Karpas-422 (cell line): ENCODE measurements at places on chromosomes 6 and 20. TPM values are rescaled to one million over a fixed set of nuclear protein-coding genes. Genes with fewer than 3 reads are reported as not detected.

MYT1 gene
- 3.5 and 4.1 TPM in 2 replicates for total RNA-seq

SLC17A1 gene
- total RNA-seq: not detected in 2 replicates

- H3K27me3 ChIP-seq: no peaks in the 10 kb centered on the region
- no peaks in the 10 kb centered on the region for H3K4me1 ChIP-seq
- DNase-seq: no peak
- no peak overlapping the region for H3K4me3 ChIP-seq
- H3K27ac ChIP-seq: no peak overlapping the region
- H3K36me3 ChIP-seq: no peaks in the 10 kb centered on the region
These were observed 258.6 kb downstream of the LAMA2 start for GRCh38 chr6:129141499-129141898.

DNA sequence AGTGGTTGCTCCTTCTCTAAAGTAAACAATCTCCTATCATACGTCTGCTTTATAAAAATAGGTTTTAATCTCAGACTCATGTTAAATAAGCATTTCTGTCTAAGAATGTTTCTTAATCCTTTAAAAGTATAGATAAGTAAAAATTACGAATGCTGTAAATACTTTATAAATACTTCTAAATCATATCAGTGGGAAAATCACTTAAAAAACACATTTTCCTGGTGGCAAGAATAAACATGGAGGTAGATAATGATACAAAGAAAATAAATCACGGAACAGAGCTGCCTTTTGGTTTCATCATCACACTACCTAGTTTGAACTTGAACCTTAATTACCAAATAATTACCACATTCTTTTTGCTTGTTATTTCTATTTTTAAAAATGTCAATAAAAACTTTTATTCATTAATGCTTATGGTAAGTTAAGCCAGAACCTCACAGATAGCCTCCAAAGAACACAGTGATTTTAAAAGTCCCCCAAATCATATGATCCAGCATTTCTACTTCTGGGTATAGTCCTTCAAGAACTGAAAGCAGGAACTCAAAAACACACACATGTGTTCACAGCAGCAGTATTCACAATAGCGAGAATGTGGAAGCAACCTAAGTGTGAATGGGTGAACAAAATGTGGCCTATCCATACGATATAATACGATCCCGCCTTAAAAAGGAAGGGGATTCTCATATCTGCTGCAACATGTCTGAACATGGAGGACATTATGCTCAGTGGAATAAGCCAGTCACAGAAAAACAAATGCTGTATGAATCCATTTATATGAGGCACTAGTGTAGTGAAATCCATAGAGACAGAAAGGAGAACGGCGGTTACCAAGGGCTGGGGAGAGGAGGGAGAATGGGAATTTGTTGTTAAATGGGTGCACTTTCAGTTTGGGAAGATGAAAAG, 72.4 kb downstream of the SLC22A23 start:
- H3K4me3 ChIP-seq: no peak overlapping the region
- no peak for DNase-seq
- no peaks in the 10 kb centered on the region for H3K4me1 ChIP-seq
- no peak overlapping the region for H3K27ac ChIP-seq
- no peaks in the 10 kb centered on the region for H3K36me3 ChIP-seq

GRCh38 chr6:54758340-54758739, 88.2 kb upstream of the FAM83B start:
- H3K4me3 ChIP-seq: no peak overlapping the region
- H3K27me3 ChIP-seq: no peaks in the 10 kb centered on the region
- no peaks in the 10 kb centered on the region for H3K36me3 ChIP-seq
- H3K4me1 ChIP-seq: no peaks in the 10 kb centered on the region

RARS2 gene
- total RNA-seq: 15.9 and 27.7 TPM in 2 replicates

DNA sequence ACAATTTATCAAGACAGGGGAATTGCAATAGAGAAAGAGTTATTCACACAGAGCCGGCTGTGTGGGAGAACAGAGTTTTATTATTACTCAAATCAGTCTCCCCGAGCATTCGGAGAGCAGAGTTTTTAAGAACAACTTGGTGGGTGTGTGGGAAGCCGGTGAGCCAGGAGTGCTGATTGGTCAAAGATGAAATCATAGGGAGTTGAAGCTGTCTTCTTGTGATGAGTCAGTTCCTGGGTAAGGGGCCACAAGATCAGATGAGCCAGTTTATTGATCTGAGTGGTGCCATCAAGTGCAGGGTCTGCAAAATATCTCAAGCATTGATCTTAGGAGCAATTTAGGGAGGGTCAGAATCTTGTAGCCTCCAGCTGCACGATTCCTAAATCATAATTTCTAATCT, 50.0 kb upstream of the ECI2 start:
- no peak overlapping the region for H3K27ac ChIP-seq
- no peaks in the 10 kb centered on the region for H3K36me3 ChIP-seq
- H3K27me3 ChIP-seq: no peaks in the 10 kb centered on the region
- no peaks in the 10 kb centered on the region for H3K4me1 ChIP-seq

CYP21A2 gene
- total RNA-seq: not detected in 2 replicates

GRCh38 chr6:71292001-71292400, 3.4 kb downstream of the OGFRL1 start:
- H3K4me1 ChIP-seq: peaks cover 39% of the 10 kb centered on the region
- no peaks in the 10 kb centered on the region for H3K27me3 ChIP-seq
- no peak for DNase-seq
- peak overlapping the region; percentile 72; the same call in 1 of the 2 replicates for H3K4me3 ChIP-seq
- peaks cover 50% of the 10 kb centered on the region for H3K36me3 ChIP-seq
- H3K27ac ChIP-seq: peak overlapping the region; percentile 99; the same call in 1 of the 2 replicates

GRCh38 chr6:53858913-53859312, 64.1 kb downstream of the LRRC1 start:
- DNase-seq: no peak
- H3K4me3 ChIP-seq: no peak overlapping the region
- no peaks in the 10 kb centered on the region for H3K27me3 ChIP-seq
- H3K4me1 ChIP-seq: no peaks in the 10 kb centered on the region

WFDC12 gene
- not detected in 2 replicates for total RNA-seq

GRCh38 chr6:168418711-168419121, 22.3 kb upstream of the SMOC2 start:
- no peaks in the 10 kb centered on the region for H3K36me3 ChIP-seq
- no peaks in the 10 kb centered on the region for H3K27me3 ChIP-seq
- no peaks in the 10 kb centered on the region for H3K4me1 ChIP-seq
- no peak for DNase-seq

MAS1 gene
- not detected in 2 replicates for total RNA-seq

- H3K27ac ChIP-seq: no peak overlapping the region
- H3K36me3 ChIP-seq: no peaks in the 10 kb centered on the region
- no peak for DNase-seq
- H3K4me3 ChIP-seq: no peak overlapping the region
These were observed 17.2 kb upstream of the TAGAP start for GRCh38 chr6:159061805-159062563.

PLN gene
- total RNA-seq: not detected in 2 replicates

GRCh38 chr6:3233321-3233720, 5.9 kb upstream of the TUBB2B start:
- H3K27me3 ChIP-seq: no peaks in the 10 kb centered on the region
- DNase-seq: no peak
- no peaks in the 10 kb centered on the region for H3K36me3 ChIP-seq
- H3K4me1 ChIP-seq: peaks cover 6% of the 10 kb centered on the region

GRCh38 chr6:158808442-158808833, 10.7 kb downstream of the EZR start:
- peaks cover 98% of the 10 kb centered on the region for H3K4me1 ChIP-seq
- H3K27ac ChIP-seq: peak overlapping the region; percentile 96
- DNase-seq: no peak
- H3K4me3 ChIP-seq: peak overlapping the region; percentile 42
- peaks cover 12% of the 10 kb centered on the region; the same call in 1 of the 2 replicates for H3K36me3 ChIP-seq

DNA sequence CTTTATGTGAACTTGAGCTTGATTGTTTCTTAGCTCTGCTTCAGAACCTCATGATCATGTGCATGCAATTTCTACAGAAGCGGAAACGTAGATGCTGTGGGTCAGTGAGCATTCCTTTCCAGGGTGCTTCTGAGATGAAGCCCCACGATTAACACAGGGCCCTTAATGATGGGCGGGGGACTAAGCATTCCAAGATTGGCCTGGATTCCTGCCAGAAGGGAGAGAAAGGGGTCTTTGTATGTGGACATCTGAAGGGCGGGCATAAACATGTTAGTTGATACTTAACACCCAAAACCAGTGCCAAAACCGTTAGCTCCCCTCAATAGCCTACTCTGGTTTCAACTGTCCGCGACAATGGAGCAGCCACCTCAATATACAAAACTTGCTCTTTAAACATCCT, 46.9 kb upstream of the POU3F2 start:
- DNase-seq: no peak
- no peaks in the 10 kb centered on the region for H3K36me3 ChIP-seq
- no peak overlapping the region for H3K27ac ChIP-seq
- no peaks in the 10 kb centered on the region for H3K4me1 ChIP-seq
- H3K27me3 ChIP-seq: no peaks in the 10 kb centered on the region

GRCh38 chr6:44704240-44705150, 317.0 kb downstream of the CDC5L start:
- H3K4me3 ChIP-seq: no peak overlapping the region
- DNase-seq: no peak
- H3K36me3 ChIP-seq: no peaks in the 10 kb centered on the region
- no peak overlapping the region for H3K27ac ChIP-seq

GRCh38 chr6:10451394-10451793, 36.5 kb upstream of the TFAP2A start:
- H3K36me3 ChIP-seq: no peaks in the 10 kb centered on the region
- H3K4me1 ChIP-seq: no peaks in the 10 kb centered on the region
- no peaks in the 10 kb centered on the region for H3K27me3 ChIP-seq
- no peak overlapping the region for H3K4me3 ChIP-seq
- no peak overlapping the region for H3K27ac ChIP-seq
- DNase-seq: no peak

DNA sequence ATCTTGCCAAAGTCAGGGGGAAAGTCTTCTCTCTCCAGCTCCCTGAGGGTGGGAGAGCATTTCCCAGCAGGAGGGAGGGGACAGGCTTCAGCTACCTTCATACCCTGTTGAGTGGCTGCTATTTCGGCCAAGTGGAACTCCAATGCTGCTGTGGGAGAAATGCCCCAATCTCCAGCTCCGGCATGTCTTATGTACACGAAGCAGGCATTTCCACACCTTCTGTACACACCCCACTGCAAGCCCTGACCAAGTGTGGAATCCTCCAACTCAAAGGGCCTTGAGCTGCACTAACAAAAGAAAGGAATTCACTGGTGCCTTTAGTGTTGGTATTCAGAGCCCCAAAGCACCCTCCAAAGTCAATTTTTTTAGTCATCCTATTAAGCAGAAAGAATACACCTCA, 313.6 kb upstream of the NT5E start:
- H3K4me1 ChIP-seq: no peaks in the 10 kb centered on the region
- no peaks in the 10 kb centered on the region for H3K27me3 ChIP-seq
- DNase-seq: no peak
- H3K4me3 ChIP-seq: no peak overlapping the region
- H3K36me3 ChIP-seq: no peaks in the 10 kb centered on the region

BPIFB2 gene
- total RNA-seq: not detected in 2 replicates

HLA-DQB2 gene
- total RNA-seq: 0.14 TPM in 1 of 2 replicates, not detected in the other

NKX2-2 gene
- total RNA-seq: not detected in 2 replicates

CCND3 gene
- 63.5 and 74.8 TPM in 2 replicates for total RNA-seq

DNA sequence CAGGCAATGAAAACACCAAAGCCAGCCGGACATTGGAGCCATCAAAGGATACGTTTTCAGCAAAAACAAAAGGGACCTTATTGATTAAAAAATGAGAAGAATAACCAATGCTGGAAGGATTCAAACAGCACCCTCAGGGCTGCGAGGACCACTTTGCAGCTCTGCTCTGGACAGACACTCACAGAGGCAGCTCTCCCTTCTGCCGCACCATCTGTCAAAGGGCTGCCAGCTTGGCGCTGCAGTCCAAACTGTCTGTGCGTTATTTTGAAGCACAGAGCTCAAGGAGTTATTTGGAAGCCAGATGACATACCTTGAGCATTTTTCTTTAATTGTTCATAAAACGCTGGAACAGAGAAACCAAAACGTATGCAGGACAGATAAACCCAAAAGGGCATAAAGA, 85.2 kb downstream of the KIF16B start:
- H3K27me3 ChIP-seq: no peaks in the 10 kb centered on the region
- H3K27ac ChIP-seq: no peak overlapping the region
- DNase-seq: no peak
- no peaks in the 10 kb centered on the region for H3K36me3 ChIP-seq
- H3K4me3 ChIP-seq: no peak overlapping the region
